NCI-H1417 (cell line): ENCODE measurements at places on chromosomes 1 and 21.
A peak's percentile ranks its signal among the peaks of the same experiment; 100 is the strongest.

DNA sequence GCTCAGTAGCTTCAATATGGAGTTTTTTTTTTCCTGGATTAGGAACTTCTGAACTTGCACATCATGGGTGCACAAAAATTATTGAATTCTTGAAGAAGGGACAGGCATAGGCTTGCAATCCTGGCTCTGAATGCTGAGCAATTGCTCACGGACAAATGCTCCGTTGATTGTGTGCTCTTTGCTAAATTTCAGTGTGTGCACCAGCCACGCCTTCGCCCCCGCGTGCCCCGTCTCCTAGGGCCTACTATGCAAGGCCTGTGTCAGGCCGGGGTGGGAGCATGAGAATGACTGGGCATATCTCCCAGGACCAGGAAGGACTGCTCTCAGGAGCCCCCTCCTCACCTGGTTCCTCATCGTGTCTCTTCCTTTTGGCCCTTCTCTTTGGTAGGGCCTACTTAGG lies 17.4 kb downstream of the IL6R start:
- DNase-seq, result no peak

GRCh38 chr1:116154536-116154935 lies 43.3 kb downstream of the MAB21L3 start:
- DNase-seq, result no peak

- DNase-seq, result no peak
Measured at GRCh38 chr21:34130716-34130985, 57.3 kb downstream of the MRPS6 start.

DNA sequence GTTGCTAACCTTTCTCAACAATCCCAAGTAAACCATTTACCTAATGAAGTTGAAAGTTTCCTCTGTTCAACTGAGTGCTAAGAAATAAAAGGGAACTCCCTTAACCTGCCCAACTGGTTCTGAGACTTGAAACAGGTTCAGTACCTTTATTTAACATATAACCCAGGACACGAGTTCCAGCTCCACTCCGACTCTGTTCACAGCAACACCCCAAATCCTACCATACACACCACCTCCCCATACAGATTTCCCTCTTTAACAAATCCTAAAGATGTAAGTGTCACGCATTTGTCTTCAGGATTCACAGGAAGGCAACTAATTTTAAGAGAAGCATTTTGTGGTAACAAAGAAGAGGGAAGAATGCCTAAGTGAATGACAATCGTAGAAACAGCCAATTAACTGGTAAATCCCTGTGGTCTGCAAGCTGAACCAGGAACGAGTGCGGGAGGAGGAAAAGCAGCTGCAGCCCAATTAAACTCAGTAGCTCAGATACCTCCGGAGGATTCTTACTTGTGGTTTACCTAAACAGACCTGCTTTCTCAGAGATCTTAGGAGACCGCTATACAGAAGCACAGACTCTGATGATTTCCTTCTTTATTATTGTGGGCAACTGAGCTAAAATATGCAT lies 134.5 kb upstream of the MAGI3 start:
- no peak for DNase-seq

DNA sequence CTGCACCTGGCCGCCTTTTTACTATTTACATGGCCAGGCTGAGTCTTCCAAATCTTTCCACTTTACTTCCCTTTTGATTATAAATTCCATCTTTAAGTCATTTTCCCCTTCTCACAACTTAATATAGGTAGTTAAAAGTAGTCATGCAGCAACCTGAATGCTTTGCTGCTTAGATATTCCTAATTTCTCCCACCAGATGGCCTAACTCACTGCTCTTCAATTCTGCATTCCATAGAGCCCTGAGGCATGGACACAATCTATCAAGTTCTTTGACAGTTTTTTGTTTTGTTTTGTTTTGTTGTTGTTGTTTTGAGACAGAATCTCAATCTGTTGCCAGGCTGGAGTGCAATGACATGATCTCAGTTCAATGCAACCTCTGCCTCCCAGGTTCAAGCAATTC lies 21.7 kb upstream of the FAAH start:
- DNase-seq, result no peak

GRCh38 chr1:206635978-206636345 lies 626 bp downstream of the DYRK3 start:
- DNase-seq, result peak; percentile 51

GRCh38 chr1:101253976-101254674 lies 17.3 kb downstream of the S1PR1 start:
- DNase-seq, result no peak

GRCh38 chr1:25068829-25069228 lies 138.8 kb upstream of the RUNX3 start:
- no peak for DNase-seq

DNA sequence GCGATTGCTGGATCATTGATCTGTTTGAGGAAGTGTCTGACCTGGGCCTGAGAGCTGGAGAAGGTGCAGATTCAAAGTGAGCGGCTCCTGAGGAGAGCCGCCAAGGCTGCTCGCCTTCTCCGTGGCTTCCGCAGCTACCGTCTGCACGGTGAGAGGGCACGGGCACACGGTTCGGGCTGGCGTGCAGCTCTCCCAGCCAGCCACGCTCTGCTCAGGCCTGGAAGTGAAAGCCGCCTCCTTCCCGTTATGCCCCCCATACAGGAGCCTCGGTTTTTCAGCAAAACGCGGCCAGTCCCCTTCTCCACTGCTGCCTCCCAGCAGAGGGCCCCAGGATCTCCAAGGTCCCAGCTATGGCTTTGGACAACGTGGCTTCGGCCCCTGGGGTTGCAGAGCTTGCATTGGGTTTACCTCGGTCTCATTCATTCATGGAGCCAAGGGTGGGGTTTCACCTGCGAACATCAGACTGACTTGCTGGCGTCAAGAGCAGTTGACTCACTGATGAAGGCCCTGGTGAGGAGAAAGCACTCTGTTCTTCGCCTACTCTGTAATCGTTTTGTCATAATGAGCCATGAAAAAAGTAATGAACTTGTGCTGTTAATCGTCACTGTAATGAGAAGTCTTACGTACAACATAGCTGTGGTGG lies 24.4 kb upstream of the PDXK start:
- DNase-seq, result no peak

DNA sequence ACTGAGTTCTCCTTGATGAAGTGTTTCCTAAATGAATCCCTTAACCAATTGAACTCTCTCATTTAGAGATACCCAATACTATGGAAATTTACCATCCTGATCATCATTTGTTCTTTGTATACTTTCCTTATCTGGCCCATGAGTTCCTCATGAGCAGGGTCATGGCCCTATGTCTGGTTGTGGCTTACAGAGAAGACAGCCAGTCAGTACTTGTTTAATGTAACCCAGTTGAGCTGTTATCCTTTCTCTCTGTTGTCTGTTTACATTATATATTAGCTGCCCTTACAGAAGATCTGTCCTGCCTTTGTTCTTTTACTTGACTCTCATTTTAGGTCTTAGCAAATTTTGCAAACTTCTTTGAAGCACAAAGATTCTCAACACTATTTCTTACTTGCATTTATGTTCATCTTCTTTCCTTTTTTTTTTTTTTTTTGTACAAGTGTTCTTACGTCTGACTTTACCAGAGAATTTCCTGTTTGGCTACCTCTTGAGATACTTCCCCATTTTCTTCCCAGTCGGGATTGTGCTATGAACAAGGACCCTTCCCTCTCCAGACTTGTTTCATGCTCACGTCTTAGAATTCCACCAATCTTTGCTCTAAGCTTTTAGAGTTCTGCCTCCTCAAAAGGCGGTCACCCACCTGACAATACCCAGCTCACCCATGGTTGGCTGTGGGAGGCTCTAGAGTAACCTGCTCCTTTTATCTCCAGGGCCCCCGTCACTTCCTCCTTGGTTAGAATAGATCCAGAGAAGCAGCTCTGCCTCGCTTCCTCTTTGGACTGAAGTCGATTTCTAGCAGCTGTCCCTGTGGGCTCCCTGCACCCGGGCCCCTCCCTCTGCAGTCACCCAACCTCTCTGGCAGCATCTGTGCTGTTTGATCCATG lies 53.6 kb upstream of the RUNX1 start:
- no peak for DNase-seq
